Mesenteric fat pad (tissue), 1 donor: ENCODE measurements at places on chromosomes 4 and X.

DNA sequence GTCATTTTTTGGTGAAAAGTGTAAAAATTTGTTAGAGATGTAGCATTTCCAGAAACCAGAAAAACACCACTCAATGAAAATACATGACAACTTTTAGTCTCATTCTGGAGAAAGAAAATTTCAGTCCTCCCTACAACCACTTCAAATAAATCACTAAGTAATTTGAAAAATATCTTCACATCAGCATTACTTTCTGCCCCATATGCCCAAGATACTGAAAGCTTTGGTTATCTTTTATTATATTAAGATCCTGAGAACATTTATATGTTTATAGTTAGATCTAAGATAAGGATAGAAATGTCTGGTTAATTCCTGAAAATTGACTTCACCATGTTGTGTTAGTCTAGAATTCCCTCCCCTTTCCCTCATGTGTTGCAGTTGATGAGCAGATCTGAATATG is 119.0 kb downstream of the ADGRL3 start:
- no peak for DNase-seq

DNA sequence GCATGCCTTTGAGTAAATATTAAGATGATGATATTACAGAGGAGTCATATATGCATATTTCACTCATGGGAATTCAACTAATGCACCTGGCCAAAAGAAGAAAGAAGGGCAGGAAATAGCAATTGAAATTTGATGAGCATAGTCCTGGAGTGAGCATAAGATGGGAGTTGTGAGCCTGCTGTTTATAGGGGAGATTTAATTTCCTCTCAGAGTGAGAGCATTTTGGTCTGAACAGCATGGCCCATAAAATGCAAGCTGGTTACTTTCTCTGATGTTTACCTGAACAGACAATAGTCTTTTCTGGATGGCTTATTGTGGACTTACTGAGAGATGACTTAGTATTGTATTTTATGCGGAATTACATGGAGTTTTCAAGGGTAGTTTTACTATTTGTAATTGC is 53.6 kb downstream of the FHIP1A start:
- DNase-seq = no peak

- no peak for DNase-seq
Measured at GRCh38 chrX:119087121-119087520, 14.3 kb downstream of the CT47C1 start.

GRCh38 chr4:98515470-98515809 is 143.0 kb downstream of the TSPAN5 start:
- no peak for DNase-seq

DNA sequence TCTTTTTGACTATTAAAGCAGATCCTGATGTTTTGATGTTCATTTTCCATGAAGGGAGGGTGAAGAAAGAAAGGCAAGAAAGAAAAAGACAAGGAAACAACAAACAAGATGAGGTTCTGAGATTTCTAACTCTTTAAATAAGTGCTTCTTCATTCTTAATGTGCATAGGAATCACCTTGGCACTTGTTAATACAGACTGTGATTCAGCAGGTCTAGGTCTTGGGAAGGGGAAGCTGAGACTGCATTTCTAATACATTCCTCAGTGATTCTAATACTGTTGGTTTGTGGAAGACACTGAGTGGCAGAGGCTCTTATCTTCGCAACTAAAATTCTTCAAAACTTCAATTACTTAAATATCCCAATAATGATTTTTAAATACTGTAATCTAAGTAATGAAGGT is 95.2 kb upstream of the NAP1L5 start:
- no peak for DNase-seq

DNA sequence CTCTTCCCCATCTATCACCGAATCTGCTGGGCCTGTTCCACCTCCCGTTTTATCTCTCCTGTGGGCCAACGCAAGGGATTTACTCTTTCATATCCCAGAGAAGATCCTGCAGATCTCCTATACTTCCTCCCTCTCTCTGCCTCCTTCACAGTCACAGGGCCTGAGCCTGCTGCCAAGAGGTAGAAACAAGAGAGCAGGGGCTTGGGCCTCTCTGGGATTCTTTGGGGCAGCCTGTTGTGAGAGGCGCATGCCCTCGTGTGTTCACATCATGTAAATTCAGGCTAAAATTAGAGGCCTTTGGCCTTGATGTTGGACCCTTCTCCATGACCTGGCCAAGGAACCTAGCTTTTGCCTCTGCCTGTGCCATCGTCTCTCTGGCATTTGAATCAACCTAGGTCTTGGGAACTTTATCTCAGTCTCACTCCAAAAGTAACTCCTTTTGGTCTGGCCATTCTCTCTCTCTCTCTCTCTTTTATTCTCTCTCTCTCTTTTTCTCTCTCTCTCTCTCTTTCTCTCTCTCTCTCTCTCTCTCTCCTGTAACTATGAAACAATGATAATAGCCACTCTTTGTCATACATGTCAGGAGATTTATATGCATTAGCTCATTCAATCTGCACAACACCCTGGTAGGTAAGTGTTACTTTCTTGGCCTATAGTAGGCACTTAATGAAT is 20.0 kb upstream of the EFNB1 start:
- DNase-seq = no peak

- no peak for DNase-seq
Measured at GRCh38 chr4:112075129-112075753, 70.0 kb upstream of the FAM241A start.

DNA sequence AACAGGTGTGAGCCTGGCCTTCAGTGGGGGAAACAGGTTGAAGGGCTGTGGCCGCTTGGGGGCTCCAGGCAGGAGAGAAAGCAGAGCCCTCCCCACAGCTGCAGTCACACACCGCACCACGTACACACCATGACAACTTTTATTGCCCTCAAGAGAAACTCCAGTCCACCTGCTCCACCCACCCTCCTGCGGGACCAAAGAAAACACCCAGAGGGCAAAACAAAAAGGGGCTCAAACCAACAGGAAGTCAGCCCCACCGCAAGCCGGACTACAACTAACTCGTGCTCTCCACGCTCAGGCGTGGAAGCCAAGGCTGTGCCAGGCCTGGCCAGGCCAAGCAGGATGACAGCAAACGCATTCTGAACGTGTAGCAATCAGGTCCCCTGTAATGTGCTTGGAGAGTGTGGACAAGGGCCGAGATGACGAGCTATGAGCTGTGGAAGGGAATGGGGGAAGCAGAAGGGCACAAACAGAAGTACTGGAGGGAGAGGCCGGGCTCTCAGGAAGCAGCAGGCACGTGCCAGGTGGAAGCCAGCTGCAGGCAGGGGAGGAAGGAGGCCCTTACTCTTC is 12.7 kb downstream of the SLC6A8 start:
- no peak for DNase-seq

GRCh38 chr4:186669159-186669731 is 54.4 kb downstream of the FAT1 start:
- no peak for DNase-seq

GRCh38 chr4:104501290-104501689 is 6.6 kb upstream of the CXXC4 start:
- DNase-seq = no peak

GRCh38 chr4:75777589-75777988 is 53.2 kb downstream of the USO1 start:
- DNase-seq = no peak

DNA sequence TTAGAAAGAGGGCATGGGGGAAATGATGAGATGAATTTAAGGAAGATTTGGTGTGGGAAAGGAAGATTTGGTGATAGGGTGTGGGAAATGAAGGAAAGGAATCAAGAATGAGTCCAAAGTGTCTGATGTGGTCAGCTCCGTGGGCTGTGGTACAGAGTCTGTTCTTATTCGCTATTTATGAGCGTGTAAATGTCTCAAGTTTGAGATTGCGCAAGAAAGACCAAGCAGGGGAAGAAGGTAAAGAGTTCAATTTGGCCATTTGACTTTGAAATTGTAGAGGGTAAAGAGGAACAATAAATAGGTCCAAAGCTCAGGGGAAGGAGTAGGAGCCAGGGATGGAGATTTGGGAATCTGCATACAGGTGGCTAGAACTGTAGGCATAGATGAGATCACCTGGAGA is 11.3 kb upstream of the SMS start:
- no peak for DNase-seq

- no peak for DNase-seq
Measured at GRCh38 chr4:143417679-143418403, 81.2 kb downstream of the GAB1 start.
